ENCODE measurements at places on chromosomes 2 and 18. TPM values are rescaled to one million over a fixed set of nuclear protein-coding genes. Genes with fewer than 3 reads are reported as not detected.

GRCh38 chr2:16624436-16624780 is 41.2 kb downstream of the CYRIA start:
- no peak for DNase-seq

DNA sequence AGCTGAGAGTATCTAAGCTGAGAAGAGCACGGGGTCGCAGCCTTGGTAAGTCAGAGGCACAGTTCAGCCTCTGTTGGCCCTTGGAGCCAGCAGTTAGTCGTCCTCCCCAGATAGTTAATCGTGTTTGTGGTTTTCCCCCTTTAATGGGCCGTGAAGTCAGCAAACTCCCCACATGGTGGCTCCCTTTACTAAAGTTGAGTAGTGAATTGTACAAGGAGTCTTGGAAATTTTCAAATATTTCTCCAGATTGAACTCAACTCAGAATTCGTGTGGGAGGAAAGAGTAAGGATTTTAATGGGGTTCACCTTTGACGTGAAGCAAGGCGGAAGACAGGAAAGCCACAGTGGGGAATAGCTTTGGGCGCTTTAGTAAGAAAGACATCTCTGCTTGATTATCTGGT is 2.4 kb upstream of the ADCYAP1 start:
- no peak for DNase-seq

DNA sequence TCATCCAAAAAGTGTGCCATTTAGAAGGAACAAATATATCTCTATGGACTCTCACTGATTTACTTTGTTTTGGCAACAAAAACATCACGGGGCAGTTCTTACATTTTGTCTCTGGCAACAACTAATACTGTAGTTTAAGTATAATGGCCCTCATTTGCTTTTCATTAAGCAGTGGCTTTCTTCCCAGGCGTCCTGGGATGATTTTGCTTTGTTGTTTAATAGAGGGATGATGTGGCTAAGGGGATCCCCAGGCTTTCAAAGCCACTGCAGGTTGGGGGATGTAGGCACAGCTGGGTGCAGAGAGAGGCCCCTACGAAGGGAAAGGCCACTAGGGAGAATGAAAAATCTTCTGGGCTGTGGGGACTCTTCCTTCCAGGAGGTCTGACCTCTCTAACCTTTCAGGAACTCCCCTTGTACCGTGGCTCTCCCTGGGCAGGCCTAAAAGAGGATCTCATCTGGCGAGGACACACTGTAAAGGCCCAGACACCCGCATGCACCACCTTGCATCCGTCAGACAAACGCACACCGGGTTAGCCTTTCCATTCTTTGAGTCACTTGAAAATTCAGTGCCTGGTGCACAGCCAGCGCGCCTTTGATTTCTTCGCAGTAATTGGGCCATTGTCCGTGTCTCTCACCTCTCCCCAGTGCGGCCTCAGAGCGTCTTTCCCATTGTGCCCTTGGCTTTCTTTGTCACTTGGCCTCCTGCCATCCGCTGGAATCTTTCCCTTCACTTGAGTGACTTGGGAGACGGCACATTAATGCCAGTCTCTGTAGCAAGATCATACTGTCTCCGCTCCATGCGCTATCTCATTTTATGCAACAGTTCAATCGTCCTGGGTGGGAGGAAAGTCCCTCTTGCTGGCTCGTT is 40.3 kb upstream of the AFF3 start:
- DNase-seq = no peak

- no peak for DNase-seq
These were observed 182.5 kb downstream of the TNS1 start for GRCh38 chr2:217820091-217820819.

- DNase-seq = no peak
These were observed 12.5 kb downstream of the METTL21A start for GRCh38 chr2:207612714-207613113.

GRCh38 chr2:208183526-208183925 is 6.3 kb downstream of the C2orf80 start:
- no peak for DNase-seq

DNA sequence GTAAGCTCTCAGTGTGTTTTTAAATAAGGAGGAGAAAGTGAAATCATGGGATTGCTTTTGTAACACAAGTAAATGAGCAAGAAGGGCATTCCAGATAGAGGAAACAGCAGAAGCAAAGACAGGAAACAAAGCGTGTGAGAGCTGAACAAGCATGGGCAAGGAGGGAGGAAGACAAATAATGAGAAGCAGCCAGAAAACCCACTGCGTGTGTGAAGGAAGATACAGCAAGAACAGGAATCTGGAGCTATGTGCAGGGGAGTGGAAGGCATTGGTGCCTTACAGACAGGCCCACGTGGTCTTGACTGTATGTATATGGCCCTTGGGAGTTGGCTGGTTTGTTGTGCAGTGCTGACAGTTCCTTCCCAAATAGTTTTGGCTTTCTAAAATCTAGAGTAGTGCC is 88.6 kb downstream of the AAK1 start:
- no peak for DNase-seq

DNA sequence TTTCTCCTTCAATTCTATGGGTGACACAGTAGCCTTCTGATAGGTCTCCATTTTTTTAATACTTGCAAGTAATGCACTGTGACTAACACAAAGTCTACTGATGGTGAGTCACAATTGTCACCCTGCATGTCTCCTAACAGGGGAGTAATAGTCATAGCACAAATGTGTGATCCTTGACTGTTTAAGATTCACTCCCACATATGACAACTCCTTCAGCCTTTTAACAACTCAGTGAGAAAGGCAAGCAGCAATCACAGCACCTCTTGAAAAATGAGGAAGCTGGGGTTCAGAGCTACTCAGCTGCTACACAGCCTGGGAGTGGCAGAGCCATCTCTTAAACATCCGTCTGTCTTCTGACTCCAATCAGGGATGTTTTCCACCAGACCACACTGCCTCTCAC is 63.8 kb downstream of the EHD3 start:
- peak; percentile 23 for DNase-seq

The FKBP1B gene
- 20.6 TPM for total RNA-seq

Data from epithelial cell of proximal tubule (primary cell).